ENCODE measurements at places on chromosomes 4 and X. TPM values are rescaled to one million over a fixed set of nuclear protein-coding genes. Genes with fewer than 3 reads are reported as not detected.

DNA sequence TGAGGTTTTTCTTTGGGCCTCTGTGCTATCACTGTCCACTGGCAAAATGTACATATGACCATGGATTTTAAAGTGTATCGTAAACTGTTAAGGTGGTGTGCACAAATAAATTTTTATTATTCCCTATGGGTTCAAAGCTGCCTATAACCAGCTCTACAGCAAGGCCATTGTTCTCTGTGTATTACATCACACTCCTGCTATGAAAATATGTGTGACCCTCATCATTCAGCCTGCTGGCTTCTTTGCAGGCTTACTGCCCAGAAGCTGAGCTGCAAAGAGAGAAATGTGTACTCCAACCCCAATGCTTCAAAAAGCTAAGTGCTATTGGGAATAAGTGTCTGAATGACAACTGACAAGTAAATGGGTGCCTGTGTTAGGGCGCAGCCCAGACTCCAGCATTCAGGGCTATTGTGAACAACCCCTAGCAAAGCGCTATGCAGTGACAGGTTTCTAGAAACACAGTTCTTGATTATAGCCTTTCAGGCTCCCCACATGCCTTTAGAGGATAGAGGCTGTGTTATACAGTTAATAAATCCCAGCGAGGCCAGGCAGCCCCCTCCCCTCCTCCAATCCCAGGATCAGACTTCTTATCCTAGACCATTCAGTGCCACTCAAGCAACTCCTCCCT is 220.4 kb upstream of the RADX start:
- DNase-seq: no peak

Gene VSIG1
- 0.90 TPM for polyA plus RNA-seq

DNA sequence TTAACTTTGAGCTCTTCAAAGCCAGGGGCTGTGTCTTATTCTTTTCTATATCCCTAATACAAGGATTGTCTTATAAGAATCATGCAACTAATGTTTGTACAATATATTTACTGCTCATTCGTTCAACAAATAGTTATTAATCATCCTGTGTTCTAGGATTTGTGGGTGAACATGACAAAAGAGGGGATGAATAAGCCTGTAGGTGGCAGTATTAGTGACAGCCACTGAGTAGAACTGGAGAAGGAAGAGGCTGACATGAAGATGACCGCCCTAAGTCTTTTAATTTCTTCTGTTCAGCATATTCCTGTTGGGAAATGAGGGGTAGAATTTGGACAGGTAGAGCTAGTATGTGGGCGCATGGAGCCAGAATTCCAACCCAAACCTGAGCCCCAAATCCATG is 11.9 kb upstream of the LINC00632 start:
- DNase-seq: no peak

- DNase-seq: no peak
Measured at GRCh38 chr4:7964890-7965662, 25.4 kb upstream of the AFAP1 start.

DNA sequence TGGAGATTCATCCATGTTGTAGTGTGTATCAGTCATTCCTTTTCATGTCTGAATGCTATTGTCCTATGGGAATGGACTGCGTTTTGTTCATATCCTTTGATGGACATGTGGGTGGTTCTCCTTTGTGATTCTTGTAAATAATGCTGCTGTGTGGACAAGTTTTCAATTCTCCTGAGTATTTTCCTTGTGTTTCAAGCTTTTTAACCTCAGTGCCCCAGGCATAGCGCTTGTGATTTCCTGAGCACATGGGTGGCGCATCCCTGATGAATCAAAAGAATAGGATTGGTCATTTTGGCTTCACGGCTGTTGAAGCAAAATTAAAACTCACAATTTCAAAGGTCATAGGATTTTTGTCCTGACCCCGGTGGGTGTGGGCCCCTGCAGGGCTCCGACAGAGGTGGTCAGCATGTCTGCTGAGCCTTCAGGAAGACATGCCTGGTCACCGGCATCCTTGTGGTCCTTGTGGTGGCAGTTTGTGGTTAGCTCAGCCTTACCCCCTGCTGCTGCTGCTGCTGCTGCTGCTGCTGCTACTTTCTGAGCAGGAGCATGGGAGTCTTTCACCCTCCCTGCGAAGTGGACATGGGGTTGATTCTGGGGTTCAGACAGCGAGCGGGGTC is 30.0 kb downstream of the SHROOM2 start:
- DNase-seq: no peak

Gene SHISA3
- 63.0 TPM for polyA plus RNA-seq

Gene ASMT
- not detected for polyA plus RNA-seq

GRCh38 chrX:114717921-114718320 is 134.0 kb downstream of the HTR2C start:
- no peak for DNase-seq

DNA sequence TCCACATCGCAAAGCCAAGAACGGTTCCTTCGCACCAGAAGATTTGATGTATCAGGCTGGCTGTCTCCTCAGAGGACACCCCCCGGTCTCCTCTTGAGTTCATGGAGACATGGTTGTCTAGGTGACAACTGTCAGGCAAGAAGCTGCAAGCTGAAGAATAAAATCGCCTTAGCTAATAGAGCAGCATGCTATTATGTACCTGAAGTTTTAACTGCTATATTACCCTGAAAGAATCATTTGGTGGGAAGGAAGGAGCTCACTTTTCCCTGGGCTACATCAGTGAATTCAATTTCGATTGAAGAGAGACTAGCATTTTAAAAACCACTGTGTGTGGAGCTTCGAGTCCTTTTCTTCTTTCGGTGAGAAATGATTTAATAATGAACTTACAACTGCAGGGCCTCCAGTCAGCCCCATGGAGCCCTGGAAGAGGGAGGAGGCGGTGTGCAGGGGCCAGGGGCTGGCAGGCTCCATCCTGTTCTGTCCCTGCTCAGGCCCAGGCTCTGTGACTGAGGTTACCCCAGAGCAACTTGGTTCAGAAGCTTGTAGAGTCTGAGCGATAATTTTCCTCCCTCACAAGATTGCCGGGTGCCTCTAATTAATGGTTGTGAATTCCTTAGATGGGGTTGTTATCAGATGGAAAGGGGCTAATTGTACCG is 191.3 kb downstream of the MID1IP1 start:
- no peak for DNase-seq

DNA sequence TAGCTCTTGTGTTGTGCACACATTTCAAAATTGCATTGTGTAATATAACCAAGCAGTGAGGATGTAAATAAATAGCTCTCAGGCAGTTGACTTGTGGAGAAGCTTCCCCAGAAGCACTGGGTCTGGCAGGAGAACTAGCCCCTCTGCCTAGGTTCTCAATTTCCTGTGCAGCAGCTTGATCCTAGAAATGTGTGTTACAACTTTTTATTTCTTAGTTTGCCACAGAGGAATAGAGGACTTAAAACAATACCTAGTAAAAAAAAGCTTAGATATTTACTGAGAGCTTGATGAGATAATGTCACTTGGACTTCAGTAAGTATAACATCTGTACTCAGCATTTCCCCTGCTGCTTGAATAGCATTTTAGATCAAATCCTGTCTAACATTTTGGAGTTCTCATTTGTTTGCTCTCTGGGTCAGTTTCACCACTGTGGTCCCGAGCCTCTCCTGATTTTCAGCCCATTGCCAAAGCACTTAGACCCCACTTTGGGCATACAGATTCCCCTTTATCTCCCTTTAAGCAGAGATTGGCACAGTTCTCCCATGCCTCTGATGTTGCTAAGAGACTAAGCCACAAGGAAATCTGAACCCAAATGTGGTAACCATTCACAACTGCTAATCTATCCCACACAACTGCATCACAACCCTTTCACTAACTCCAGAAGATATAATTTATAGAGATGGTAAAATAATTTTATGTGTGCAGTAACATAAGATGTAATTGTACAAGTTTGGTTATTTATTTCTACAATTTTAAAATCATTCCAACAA is 98.2 kb upstream of the NRK start:
- DNase-seq: no peak

Gene FATE1
- polyA plus RNA-seq: not detected

- no peak for DNase-seq
Measured at GRCh38 chr4:17468619-17469221, 43.2 kb downstream of the QDPR start.

DNA sequence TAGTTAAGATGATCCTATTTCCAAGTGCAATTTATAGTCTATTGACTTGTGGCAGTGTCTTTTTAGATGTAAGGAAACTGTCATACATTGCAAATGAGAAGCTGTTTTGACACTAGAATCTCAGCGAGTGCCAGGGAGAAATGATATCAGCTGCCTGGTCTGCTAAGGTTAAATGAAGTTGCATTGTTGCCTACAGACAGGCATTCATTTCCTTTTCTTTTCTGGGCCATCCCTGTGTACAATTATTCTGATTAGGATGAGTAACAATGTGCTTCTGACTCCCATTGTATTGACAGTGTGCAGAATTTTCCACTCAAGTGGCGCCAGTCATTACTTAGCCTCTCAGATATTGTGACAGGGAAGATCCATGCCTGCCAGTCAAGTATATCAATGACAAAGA is 231.2 kb downstream of the GPAT3 start:
- DNase-seq: no peak

- no peak for DNase-seq
Measured at GRCh38 chr4:59102311-59102710, 1992.1 kb upstream of the IGFBP7 start.

DNA sequence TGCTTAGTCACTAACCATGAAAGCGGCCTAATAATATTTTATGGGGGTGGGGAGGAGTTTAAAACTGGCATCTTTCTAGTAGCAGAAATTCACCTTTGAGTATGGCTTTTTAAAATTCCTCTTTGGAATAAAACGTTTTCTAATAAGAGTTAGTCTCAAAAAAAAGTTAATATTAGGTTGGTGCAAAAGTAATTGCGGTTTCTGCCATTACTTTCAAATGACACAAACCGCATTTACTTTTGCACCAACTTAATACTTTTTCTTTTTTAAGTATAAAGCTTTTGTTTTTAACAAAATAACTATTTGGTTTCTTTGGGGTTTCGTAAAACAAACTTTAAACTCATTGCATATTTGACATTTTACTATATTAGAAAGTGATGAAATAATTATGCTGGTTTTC is 68.4 kb downstream of the FBXO8 start:
- DNase-seq: no peak

- DNase-seq: no peak
Measured at GRCh38 chr4:8600686-8601085, 8.1 kb downstream of the CPZ start.

GRCh38 chrX:2374086-2374485 is 126.7 kb downstream of the DHRSX start:
- no peak for DNase-seq

DNA sequence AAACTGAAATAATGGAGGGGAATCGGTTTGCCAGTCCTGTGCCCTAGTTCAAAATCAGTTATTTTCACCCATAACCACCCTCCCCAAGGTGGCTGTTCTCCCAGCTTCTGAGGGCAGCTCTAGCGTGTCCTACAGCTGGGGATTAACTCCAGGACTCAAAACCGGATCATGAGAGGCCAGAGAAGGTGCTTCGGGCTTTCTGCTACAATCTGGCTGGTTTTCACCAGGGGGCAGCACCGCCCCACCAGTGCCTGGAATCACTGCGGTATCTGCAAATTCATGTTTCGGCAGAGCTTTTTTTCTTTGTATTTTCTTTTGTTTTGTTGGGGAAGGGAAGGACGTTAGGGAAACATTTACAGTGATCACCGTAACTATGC is 28.4 kb downstream of the PDHA1 start:
- DNase-seq: peak; percentile 41

- DNase-seq: no peak
Measured at GRCh38 chr4:4687935-4688727, 146.3 kb upstream of the STX18 start.

GRCh38 chr4:75142850-75143249 is 209.9 kb downstream of the PARM1 start:
- no peak for DNase-seq

GRCh38 chr4:176957353-176958118 is 164.8 kb upstream of the VEGFC start:
- no peak for DNase-seq

GRCh38 chr4:100166297-100167039 is 23.8 kb downstream of the DDIT4L start:
- no peak for DNase-seq

Gene ART3
- polyA plus RNA-seq: 0.60 TPM

DNA sequence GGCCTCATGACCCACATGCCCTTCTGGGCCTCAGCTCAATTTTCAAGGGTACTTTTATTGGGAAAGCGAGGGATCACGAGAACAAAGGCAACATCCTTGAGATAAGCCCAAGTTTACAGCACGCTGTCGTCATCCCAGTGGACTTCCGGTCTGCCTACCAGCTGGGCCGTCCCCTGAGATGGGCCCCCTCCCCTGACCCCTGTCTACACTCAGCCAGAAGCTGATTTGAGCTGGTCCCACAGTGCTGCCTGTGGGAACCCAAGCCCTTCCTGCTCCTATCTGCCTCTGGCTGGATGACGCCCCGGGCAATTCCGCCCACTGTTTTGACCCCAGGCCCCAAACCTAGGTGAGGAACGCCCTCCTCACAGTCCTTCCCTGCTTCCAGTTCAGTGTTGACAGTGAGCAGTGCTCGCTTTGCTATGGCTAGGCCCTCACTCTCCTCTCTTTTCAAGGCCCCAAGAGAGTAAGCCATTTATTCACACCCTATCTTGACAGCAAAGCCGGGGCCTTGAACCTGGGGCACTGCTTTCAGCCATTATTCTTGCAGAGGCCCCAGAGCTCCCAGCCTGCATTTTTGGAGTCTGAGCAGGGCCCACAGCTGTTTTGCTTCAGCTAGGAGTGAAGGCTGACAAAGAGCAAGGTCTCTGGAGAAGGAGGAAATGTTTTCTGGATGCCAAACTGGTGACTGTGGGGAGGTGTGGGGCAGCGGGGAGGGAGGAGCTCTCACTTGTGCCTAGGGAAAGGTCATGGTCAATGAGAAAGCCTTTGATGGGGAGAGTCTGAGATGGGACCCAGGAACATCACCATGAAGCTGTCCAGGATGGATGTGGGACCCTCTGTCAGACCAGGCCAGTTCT is 164.6 kb upstream of the BCOR start:
- no peak for DNase-seq

- DNase-seq: no peak
Measured at GRCh38 chr4:148057516-148057915, 325.6 kb downstream of the ARHGAP10 start.

GRCh38 chrX:35841872-35842271 is 43.7 kb downstream of the MAGEB16 start:
- no peak for DNase-seq

Gene BEX5
- 12.4 TPM for polyA plus RNA-seq

Gene ARL9
- polyA plus RNA-seq: 0.24 TPM

Gene GAGE1
- polyA plus RNA-seq: not detected

DNA sequence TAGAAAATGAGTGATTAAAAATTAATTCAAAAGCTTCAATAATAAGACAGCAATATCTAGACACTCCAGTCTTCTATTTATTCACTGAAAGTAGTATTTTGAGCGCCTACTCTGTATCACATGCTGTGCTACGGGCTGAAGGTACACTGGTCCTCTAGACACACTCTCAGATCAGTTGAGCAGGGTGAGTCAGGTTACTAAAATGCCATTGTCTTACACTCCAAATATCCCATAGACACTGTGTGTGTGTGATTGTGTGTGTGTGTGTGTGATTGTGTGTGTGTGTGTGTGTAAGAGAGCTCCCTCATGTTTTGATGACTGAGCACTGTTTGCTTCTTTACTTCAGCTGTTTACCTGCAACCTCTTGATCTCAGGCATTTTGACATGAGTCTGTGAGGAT is 342.8 kb upstream of the BOD1L1 start:
- DNase-seq: no peak

Gene TLR2
- polyA plus RNA-seq: 6.5 TPM

All from right renal cortex interstitium (tissue), 3 donors.